ENCODE measurements at places on chromosomes 1 and 21.

DNA sequence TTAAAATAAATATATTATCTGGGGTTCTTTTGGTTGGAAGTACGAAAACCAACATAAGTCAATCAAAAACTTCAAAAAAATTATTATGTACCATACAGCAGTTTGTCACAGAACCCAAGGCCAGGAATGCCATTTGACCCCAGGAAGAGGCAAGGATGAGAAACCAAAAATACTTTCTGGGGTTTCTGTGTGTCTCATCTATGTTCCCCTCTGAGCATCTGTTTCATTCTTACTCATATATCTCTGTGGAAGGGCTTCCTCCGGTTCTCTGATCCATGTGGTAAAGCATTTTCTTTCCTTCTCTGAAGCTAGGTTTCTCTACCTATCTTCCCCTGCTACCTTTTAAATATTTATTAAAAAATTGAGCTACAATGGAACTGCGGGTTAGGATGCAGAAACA lies 9.8 kb upstream of the FCRL1 start:
- no peak for DNase-seq

DNA sequence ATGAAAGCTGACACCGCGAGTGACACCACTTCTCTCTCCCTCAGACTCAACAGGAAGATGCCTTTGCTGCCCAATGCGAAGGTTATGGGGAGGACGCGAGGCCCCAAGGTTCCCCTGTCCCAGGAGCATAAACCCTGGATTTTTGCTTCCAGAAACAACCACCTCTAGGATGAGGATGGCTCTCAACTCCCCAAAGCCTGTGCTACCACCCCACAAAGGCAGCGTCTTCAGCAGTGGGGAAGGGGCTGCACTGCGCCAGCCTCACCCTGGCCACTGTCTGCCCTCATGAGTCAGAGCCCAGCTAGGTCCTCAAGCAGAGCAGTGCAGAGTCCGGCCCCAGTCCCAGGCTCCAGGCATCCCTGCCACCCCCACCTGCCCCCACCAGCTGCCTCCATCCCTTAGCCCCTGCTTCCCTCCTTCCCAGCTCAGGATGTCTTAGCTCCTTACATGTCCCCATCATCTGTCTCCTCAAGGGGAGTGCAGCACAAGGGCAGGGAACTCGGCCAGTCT lies 6.9 kb upstream of the SRARP start:
- DNase-seq: no peak

- no peak for DNase-seq
Observed at GRCh38 chr1:101310506-101310905, 73.7 kb downstream of the S1PR1 start.

DNA sequence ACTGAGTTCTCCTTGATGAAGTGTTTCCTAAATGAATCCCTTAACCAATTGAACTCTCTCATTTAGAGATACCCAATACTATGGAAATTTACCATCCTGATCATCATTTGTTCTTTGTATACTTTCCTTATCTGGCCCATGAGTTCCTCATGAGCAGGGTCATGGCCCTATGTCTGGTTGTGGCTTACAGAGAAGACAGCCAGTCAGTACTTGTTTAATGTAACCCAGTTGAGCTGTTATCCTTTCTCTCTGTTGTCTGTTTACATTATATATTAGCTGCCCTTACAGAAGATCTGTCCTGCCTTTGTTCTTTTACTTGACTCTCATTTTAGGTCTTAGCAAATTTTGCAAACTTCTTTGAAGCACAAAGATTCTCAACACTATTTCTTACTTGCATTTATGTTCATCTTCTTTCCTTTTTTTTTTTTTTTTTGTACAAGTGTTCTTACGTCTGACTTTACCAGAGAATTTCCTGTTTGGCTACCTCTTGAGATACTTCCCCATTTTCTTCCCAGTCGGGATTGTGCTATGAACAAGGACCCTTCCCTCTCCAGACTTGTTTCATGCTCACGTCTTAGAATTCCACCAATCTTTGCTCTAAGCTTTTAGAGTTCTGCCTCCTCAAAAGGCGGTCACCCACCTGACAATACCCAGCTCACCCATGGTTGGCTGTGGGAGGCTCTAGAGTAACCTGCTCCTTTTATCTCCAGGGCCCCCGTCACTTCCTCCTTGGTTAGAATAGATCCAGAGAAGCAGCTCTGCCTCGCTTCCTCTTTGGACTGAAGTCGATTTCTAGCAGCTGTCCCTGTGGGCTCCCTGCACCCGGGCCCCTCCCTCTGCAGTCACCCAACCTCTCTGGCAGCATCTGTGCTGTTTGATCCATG lies 53.6 kb upstream of the RUNX1 start:
- DNase-seq: no peak

DNA sequence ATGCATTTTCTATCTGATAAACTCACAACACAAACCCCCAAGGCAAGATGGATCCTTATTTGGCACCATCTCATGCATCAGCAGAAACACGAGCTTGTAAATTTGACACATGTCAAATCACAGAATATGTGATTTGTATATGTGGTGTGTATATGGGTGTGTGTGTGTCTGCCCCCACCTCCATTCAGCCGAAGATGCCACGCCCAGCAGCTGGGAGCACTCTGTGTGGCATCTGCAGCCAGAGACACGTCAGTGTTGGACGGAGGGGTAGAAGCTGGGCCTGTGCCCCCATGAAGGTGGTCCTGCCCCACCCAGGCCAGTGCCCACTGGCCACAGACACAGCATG lies 108.4 kb downstream of the CAPN8 start:
- DNase-seq: no peak

DNA sequence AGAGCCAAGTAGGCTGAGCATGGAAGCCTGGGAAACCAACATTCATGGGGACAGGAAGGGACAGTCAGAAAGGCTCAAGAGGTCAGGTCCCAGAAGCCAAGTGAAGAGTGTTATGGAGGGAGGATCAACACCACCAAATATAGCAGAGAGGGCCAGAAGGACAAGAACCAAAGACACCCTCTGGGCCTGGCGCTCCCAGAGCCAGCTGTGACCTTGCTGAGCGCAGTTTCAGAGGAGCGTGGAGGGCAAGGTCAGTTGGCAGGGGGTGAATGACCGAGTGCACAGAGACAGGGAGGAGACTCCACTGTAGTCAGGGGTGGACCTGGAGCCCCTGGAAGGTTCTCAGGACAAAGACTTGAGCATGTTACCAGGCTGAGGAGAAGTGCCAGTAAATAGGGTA lies 4.4 kb upstream of the ASCL5 start:
- no peak for DNase-seq

DNA sequence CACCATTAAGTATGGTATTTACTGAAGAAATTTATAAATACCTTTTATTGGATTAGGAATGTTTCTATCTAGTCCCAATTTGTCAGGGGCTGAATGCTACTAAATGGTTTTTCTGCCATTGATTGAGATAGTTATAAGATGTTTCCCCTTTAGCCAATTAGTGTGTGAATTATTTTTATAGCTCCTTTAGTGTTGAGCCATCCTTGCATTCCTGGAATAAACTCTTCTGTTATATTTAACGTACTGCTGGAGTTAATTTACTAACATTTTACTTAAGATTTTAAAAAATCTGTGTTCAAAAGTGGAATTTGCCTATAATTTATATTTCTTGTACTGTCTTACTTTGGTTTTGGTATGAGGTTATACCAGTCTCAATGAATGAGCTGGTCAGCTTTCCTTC lies 25.4 kb upstream of the LRRC3 start:
- DNase-seq: no peak

- peak; percentile 37 for DNase-seq
Observed at GRCh38 chr1:71014178-71014579, 33.4 kb downstream of the PTGER3 start.

- peak; percentile 81 for DNase-seq
Observed at GRCh38 chr21:36422279-36423098, 37.3 kb downstream of the CHAF1B start.

GRCh38 chr1:173669491-173669941 lies at the start of gene ANKRD45:
Gene ANKRD45 (minus strand): TSS chr1:173669851. CDS start chr1:173659418, 10,433 bp downstream.
- DNase-seq: peak; percentile 24

GRCh38 chr1:51669272-51669671 lies 52.4 kb downstream of the OSBPL9 start:
- no peak for DNase-seq

GRCh38 chr1:210700511-210700910 lies 371.8 kb downstream of the HHAT start:
- no peak for DNase-seq

GRCh38 chr1:91916811-91917460 lies 31.0 kb upstream of the TGFBR3 start:
- DNase-seq: no peak

DNA sequence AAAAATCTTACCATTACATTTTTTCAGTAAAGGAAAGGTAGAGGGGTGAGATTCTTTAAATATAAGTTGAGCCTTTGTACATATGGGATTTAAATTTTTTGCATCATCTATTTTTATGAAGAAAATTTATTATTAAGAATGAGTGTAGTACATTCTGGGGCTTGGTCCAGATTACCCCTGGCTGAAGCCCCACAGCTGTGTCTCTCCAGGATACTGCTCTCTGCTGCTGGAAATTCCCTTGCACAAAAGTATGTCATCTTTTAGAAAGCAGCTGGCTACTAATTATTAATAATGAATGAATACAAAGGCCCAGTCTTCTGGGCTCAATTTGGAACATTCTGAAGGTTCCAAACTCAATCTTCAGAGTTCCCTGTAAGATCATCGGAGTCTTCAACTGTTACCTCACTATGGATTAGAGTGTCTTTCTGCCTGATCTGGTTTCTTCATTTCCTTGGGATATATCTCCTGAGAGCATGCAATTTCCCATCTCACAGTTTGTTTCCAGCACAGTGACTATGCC lies 428.6 kb upstream of the BRINP3 start:
- DNase-seq: no peak

DNA sequence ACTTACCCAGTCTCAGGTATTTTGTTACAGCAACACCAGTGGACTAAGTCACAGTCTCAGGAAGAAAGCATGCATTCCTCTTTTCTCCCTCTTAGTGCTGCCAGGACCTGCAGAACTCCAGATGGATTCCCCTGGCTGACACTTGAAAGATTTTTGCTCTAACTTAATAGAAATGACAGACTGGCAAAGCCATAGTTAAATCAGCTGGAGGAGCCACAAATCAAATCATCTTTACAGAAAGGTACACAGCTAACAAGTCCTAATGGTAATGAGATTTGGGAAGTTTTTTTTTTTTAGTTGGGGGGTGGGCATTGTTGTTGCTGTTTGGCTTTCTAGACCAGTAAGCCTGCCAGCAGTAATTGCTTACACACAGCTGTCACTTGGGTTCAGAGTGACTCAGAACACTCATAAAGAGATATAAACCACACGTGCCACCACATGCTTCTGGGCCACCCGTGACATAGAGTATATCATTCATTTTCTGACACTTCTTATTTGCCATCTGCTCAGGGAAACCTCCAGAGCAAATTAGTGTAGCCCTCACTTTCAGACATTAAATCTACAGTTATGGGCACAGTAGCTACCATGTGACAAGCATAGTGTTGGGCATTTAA lies 72.4 kb downstream of the FH start:
- DNase-seq: no peak

DNA sequence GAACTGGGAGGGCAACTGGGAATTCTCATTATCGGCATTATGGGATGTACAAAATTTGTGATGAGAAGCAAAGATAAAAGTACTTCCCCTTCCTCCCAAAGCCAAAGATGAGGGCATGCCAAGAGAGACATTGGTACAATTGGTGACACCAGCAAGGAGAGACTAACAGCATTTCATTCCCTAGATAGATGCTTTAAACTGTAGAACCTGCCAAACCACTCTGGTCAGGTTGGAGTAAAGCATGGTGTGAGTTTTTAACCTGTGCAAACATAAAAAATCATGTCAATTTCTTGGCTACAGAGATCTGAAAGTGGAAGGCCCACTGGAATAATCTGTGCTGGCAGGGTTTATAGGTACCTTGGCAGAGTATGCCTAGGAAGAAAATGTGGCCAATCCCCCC lies 19.4 kb downstream of the CTXND2 start:
- DNase-seq: no peak

- DNase-seq: peak; percentile 28
Observed at GRCh38 chr1:221164029-221164428, 284.8 kb downstream of the HLX start.

- no peak for DNase-seq
Observed at GRCh38 chr1:157771661-157772425, 5.1 kb downstream of the FCRL2 start.

DNA sequence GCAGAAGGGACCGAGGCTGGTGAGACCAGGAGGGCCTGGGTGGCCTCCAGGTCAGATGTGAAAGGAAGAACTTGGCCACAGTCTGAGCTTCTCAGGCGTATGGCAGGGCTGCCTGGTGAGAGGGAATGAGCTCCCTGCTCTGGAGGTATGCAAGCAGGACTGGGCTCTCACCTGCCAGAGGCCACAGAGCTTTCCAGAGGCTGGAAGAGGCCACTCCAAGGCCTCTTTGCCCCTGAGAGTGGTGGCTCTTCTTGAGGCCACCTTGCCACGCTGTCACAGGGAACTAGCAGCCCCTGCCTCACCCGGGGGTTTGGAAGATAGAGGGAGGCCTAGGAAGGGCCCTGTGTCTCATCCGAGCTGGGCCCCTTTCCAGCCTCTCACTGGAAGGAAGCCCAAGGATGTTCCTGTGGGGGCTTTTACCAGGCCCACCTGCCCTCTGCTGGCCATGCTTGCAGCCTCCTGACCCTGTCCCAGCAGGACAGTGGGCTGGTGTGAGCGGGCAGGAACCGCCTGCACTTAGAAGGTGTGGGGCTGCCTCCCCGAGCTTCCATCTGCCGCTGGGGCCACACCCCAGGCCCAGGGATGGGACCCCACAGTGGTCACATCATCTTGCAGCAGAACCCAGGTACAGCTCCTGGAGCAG lies 10.0 kb downstream of the PCSK9 start:
- DNase-seq: no peak

DNA sequence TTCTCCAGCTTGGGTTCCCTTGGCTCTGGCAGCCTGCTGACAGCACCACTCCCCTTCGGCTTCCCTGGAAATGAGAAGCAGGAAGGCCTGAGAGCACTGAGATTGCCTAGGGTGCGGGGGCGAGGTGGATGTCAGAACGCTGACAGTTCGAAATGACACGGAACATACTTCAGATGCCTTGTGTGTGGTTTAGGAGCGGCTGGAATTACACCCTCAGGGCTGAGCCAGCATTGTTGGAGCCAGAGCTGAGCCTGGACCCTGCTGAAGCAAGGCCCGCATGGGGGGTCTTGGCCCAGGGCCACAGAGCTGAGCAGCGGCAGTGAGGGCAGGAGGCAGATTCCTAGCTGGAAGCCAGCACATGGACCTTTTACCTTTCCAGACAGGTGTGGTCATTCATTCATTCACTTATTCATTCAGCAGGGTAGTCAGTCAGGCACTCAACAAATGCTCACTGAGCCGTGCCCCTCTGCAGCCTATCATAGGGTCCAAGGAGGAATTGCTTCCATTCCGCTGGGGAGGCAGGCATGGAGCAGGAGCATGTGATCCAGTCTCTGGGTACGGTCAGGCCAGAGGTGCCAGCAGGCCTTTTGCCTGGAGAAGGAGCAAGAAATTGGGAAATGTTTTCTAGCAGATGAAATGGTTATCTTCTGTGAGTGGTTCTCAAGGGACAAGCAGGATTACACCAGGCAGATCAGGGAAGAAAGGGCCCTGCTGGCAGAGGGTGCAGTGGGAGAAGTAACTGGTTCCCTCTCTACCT lies 6.6 kb upstream of the FOXE3 start:
- DNase-seq: peak; percentile 89

GRCh38 chr21:38989745-38990423 lies 184.2 kb downstream of the ETS2 start:
- DNase-seq: peak; percentile 47
